Fibroblast of the aortic adventitia (primary cell): ENCODE measurements at places on chromosomes 11 and 22. TPM values are rescaled to one million over a fixed set of nuclear protein-coding genes. Genes with fewer than 3 reads are reported as not detected.

OR8G5 gene
- not detected in 2 replicates for total RNA-seq

NLRP10 gene
- total RNA-seq: 1.7 and 6.8 TPM in 2 replicates

BARX2 gene
- total RNA-seq: not detected in 2 replicates

PAX6 gene
- total RNA-seq: 0.63 TPM in 1 of 2 replicates, not detected in the other

VPS11 gene
- total RNA-seq: 16.8 and 29.4 TPM in 2 replicates

SHANK3 gene
- 0.90 and 0.98 TPM in 2 replicates for total RNA-seq

EPS8L2 gene
- total RNA-seq: 47.9 and 49.2 TPM in 2 replicates

PRCP gene
- 19.0 and 41.1 TPM in 2 replicates for total RNA-seq

MYH9 gene
- 339 and 386 TPM in 2 replicates for total RNA-seq

GAL gene
- total RNA-seq: not detected in 2 replicates
